ENCODE measurements at places on chromosomes 13 and 19.

DNA sequence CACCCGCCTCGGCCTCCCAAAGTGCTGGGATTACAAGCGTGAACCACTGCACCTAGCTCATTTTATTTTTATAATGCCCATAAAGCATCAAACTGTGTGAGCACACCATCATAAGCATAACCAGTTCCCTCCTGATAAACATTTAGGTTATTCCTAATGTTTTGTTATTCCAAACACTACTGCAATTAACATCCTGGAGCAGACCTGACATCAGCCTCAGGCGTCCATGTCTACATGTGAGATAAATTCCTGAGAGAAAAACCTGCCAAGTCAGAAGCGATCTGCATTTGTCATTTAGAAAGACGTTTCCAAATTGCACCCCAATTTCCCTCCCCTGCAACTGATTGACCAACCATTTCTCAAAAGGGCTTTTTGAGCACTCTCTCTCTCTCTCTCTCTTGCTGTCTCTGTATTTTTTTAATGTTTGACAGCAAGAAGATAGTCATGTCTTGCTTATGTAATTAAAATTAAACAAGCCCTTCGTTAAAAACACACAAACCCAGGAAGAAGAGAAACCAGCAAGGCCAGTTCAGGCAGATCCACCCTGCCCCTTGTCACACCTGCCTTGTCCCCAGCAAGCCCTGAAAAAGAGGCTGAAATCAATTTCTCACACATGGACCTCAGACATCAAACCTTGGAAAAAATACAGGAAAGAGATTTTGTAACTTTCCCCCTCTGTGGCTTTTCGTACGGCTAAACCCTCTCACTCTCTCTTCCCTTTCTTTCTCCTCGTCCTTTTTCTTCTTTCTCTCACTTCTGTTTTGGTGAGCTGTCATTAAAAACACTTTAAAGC lies 9.9 kb downstream of the LYPD3 start:
- DNase-seq: no peak

GRCh38 chr13:46617229-46617721 lies 64.3 kb downstream of the LRCH1 start:
- DNase-seq: no peak

GRCh38 chr13:110593430-110594130 lies 21.8 kb upstream of the NAXD start:
- DNase-seq: peak; percentile 8

GRCh38 chr19:8506402-8506957 lies 4.0 kb upstream of the PRAM1 start:
- no peak for DNase-seq

- no peak for DNase-seq
Measured at GRCh38 chr13:31946091-31946770, 85.3 kb upstream of the FRY start.

DNA sequence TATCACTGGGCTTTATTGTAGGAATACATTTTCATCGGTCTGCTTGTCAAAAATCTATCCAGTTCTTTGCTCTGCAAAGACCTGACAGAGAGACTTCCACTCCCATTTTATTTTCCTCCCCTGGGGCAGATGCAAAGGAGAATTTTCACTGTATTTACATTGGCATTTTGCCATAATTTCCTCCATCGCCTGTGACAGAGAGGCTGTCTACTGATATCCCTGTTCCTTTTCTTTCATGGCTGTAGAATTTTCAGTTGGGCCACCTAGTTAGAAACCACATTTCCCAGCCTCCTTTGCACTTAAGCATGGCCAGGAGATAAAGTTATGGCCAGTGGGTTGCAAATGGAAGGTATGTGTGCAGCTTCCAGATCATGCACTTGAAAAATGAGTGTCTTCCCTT lies 89.3 kb downstream of the NUFIP1 start:
- no peak for DNase-seq

DNA sequence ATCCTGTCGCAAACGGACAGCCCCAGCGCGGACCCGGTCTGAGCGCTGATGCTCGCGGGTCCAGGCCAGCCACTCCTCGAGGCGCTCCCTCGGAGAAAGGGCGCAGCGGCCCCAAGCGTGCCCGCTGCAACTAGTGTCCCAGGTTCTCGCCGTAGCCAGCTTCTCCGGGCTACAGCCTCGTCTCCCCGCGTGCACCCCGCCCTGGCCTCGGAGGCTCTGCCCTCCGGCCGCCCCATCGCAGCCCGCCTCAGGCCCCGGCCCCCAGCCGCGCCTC lies 487 bp downstream of the FLT1 start:
- DNase-seq: no peak

DNA sequence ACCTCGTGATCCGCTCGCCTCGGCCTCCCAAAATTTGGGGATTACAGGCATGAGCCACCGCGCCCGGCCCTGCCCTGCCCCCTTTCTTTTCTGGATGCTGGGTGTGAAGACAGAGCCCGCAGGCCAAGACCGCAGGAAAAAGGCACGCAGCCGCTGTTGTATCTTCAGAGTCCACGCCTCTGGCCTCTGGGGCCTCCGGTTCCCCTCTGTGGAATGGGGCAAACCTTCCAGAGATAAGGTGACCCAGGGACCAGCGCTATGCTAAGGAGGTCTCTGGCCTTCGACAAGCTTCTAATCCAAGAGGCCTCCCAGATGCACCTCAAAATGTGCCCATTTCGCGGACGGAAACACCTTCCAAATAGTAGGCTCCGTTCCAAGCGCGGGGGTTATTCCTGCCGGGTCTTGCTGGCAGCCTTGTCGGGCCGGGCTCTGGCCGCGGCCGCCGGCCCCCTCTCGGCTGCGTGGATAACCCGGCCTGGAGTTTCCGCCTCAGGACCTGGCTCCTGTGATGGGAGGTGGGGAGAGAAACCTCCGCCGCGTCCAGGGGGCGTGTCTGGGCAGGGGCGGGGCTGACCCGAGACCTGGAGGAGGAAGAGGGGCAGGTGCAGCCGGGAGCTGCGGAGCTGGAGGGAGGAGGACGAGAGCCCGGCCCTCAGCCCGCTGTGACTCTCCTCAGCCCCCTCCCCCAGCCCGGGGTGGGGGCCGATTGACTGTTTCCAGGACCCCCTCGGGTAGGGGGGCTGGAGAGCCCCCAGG lies 13.1 kb downstream of the TJP3 start:
- DNase-seq: no peak

DNA sequence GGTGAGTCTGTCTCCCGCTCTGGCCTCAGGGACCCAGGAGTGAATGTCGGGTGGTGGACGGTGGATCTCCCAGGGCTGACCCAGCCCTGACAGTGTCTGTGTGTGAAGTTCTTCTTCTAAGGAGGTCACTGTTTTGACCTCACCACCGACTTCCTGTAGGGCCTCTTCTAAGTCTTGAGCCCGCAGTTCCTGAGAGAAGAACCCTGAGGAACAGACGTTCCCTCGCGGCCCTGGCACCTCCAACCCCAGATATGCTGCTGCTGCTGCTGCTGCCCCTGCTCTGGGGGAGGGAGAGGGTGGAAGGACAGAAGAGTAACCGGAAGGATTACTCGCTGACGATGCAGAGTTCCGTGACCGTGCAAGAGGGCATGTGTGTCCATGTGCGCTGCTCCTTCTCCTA lies at the start of gene SIGLEC7:
SIGLEC7 (plus strand) TSS at position 183 of the 400 bp plus-strand sequence; CDS start at position 252, 69 bp downstream.
- no peak for DNase-seq

All from HS-27A (cell line).